ENCODE measurements at places on chromosomes 1 and 21.
A peak's percentile ranks its signal among the peaks of the same experiment; 100 is the strongest.

- DNase-seq = no peak
These were observed 123.8 kb upstream of the PRDX6 start for GRCh38 chr1:173353350-173353749.

DNA sequence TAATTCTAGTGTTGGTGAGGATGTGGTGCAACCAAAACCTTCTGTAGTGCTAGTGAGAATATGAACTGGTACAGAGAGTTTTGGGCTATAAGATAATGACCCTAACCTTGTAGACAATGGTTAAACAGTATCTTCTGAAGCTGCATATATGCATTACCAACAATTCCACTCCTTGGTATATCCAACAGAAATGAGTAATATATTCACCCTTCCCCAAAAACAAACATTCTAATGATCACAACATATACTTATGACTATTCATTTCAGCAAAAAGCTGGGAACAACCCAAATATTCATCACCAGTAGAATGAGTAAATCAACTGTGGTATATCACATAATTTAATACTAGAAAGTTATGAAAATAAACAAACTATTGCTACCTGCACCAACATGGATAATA lies 39.6 kb upstream of the DPYD start:
- no peak for DNase-seq

DNA sequence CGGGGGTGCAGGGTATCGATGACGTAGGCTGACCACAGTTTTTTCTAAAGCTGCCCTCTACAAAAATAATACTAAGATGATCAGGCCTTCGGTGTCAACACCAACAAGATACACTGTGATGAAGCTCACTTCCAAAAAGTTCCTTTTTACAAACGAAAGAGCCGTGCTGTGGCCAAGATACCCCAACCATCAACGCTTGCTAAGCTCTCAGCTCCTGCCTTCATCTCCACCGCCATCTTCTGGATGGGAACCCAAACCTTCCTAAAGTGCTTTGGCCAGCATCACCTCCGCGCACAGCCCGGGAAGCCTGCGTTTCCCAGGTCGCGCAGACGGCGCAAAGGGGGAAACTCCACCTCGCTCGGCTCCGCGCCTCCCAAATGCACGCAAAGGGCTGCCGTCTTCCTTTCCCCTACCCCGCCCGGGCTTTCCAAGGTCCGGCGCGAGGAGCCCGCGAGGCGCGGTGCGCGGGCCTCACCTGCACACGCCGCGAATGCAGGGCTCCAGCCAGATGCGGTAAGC lies 541 bp downstream of the USP48 start:
- DNase-seq = peak; percentile 37

GRCh38 chr1:186463926-186464325 lies 3.0 kb upstream of the PDC start:
- DNase-seq = no peak

DNA sequence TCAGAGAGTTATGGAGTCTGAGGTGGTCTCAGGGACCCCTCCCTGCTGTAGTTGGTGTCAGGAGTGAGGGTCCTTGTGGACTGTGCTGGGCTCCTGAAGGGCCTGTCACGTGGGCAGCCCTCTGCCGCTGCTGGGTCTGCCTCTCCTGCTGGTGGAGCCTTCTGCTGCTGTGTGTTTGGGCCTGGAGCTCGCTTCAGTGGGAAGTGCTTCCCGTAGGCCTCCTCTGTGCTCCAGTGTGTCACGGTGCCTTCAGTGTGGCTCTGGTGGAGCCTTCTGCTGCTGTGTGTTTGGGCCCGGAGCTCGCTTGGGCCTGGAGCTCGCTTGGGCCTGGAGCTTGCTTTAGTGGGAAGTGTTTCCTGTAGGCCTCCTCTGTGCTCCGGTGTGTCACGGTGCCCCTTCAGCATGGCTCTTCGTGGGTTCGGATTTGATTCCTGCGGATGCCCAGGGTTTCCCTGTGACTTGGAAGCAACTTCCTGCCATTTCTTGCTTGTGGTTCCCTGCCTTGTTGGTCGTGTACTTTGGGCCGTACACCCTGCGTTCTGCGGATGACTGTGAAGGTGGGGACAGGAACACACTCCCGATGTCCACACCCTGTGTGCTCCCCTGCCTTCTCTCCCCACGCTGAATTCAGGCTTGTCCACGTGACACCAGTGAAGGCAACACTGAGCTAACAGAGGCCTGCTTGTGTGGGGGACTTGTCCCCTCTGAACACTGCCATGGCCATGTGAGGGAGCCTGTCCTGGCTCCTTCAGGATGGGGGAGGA lies 19.5 kb downstream of the C1orf174 start:
- DNase-seq = no peak
